Karpas-422 (cell line): ENCODE measurements at places on chromosomes 11 and 22. TPM values are rescaled to one million over a fixed set of nuclear protein-coding genes. Genes with fewer than 3 reads are reported as not detected.

DNA sequence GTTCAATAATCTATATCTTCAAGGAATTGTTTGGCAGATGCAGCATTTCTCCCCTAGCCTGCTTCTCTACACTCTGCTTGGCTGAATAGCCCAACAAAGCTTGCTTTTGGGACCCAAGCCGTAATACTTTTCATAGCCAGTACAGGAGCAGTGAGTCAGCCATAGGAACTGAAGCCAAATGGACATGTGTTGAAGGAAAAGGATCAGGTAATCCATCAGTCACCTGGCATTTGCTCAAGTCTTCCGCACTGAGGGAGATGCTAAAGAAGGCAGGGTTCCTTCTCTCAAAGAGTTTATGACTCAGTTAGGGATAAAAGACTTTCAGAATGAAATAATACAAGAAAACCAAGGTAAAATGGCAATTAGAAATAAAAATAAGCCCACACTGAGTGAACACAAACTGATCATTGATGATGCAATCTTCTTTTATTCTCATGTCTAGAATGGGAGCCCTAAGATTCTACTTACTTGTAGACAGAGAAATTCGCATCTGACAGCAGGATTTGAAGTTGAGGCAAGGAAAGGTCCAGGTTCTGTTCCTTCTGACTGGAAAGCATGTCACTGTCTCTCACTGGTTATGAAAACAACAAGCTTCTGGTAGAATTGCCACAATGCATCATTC lies 13.2 kb downstream of the C11orf87 start:
- H3K4me3 ChIP-seq = no peak overlapping the region
- H3K27me3 ChIP-seq = no peaks in the 10 kb centered on the region
- no peak overlapping the region for H3K27ac ChIP-seq
- no peaks in the 10 kb centered on the region for H3K36me3 ChIP-seq

DNA sequence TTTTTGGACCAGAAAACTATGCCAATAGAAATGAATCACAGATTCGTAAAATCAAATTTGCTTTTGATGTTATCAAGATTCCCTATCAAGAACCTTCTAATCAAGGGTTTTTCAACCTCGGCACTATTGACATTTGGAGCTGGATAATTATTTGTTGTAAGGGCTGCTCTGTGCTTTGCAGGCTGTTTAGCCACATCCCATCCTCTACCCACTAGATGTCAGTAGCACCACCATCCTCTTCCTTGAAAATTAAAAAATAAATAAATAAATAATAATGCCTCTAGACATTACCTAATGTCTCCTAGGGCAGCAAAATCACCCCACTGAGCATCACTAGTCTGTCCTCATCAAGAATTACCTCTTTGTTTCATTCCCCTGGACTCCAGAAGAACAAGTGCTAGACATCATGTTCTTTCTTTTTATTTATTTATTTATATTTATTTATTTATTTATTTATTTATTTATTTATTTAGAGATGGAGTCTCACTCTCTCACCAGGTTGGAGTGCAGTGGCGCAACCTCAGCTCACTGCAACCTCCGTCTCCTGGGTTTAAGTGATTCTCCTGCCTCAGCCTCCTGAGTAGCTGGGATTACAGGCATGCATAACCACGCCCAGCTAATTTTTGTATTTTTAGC lies 744.7 kb downstream of the KCNA4 start:
- H3K4me1 ChIP-seq = peaks cover 3% of the 10 kb centered on the region; the same call in 1 of the 2 replicates
- no peak overlapping the region for H3K4me3 ChIP-seq
- H3K27me3 ChIP-seq = no peaks in the 10 kb centered on the region
- no peak for DNase-seq
- no peaks in the 10 kb centered on the region for H3K36me3 ChIP-seq

RBM14 gene
- total RNA-seq = 47.9 and 51.3 TPM in 2 replicates

SUSD2 gene
- 0.14 and 0.26 TPM in 2 replicates for total RNA-seq

GRCh38 chr11:27842290-27842689 lies 142.0 kb upstream of the BDNF start:
- no peak overlapping the region for H3K27ac ChIP-seq
- no peaks in the 10 kb centered on the region; the same call in 1 of the 2 replicates for H3K27me3 ChIP-seq
- no peak overlapping the region for H3K4me3 ChIP-seq
- DNase-seq = no peak
- H3K4me1 ChIP-seq = no peaks in the 10 kb centered on the region
- H3K36me3 ChIP-seq = no peaks in the 10 kb centered on the region

LYVE1 gene
- total RNA-seq = not detected in 2 replicates

DNA sequence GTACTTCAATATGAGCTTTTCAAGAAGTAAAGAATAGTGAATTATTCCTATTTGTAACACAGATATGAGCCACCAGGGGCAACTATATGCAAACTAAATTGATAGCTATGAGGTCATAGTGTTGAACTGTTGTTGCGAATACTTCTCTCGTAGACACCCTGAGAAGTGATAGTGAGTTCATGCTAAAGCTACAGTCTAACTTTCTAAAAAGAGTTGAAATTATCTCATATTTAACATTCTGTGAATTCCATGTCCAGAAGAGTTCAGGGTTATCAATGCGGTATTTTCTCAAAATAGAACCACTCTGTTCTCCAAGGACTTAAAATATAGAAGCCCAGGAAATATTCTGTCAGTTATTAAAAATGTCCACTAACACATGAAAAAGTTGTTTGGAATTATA lies 185.4 kb downstream of the AASDHPPT start:
- no peaks in the 10 kb centered on the region for H3K36me3 ChIP-seq
- DNase-seq = no peak
- no peaks in the 10 kb centered on the region for H3K27me3 ChIP-seq
- H3K4me1 ChIP-seq = no peaks in the 10 kb centered on the region

OR51I1 gene
- total RNA-seq = not detected in 2 replicates
